ENCODE measurements at places on chromosomes 4 and X.

GRCh38 chrX:78375894-78376293 is 48.5 kb upstream of the CYSLTR1 start:
- DNase-seq: no peak

DNA sequence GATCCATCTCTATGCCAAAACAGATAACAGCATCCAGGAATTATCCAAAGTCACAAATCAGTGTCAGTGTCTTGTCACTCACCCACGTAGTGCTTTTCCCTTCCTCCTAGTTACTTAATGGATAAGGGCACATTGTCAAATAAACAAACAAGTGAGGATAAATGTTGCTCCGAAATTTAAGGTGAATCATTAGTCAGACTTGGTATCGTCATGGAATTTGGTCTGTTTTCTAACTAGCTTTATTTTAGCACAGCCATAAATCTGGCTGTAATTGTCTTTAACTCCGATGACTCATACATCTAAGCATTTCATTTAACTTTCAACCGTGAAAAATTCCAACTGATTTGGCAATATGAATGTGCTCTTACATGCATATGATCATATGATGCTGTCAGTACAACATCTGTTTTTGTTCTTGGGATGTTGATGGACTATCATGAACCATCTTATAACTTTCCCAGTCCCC is 83.3 kb downstream of the SNCA start:
- no peak for DNase-seq

GRCh38 chr4:3338321-3338838 is 45.6 kb downstream of the RGS12 start:
- no peak for DNase-seq

DNA sequence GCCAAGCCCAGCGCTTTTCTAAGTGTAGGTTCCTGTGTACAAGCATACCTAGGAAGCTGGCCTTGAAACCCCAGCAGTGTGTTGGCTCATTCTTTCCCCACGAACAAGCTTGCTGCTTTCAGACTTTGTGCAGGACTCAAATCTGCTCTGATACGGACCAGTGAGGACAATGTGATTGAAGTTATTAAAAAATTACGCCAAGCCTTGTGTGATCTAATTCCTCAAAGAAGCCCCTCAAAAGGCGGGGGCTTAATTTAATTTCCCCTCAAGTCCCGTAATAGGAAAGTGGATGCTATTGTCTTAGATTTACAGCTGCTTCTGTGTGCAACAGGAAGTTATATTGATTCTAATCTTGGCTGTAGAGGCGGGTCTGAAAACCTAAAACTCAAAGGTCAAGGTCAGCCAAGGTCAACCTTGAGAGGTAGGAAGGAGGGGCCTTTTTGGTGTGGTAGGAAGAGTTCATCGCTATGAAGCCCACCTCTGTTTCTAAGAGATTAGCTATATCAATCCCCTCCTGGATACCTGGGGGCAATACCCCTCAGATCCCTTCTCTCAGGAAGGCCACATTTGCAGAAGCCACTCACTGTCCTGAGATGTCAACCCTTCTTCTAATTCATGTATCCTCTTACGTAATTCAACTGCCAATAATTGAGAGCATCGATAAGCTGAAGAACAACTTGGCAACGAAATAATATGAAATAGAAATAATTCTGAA is 45.1 kb downstream of the TBC1D9 start:
- no peak for DNase-seq

GRCh38 chr4:76277667-76278066 is 26.1 kb downstream of the FAM47E start:
- DNase-seq: no peak

Measured in CD8-positive, alpha-beta T cell (primary cell).